ENCODE measurements at places on chromosomes 1 and 21.
A peak's percentile ranks its signal among the peaks of the same experiment; 100 is the strongest.

DNA sequence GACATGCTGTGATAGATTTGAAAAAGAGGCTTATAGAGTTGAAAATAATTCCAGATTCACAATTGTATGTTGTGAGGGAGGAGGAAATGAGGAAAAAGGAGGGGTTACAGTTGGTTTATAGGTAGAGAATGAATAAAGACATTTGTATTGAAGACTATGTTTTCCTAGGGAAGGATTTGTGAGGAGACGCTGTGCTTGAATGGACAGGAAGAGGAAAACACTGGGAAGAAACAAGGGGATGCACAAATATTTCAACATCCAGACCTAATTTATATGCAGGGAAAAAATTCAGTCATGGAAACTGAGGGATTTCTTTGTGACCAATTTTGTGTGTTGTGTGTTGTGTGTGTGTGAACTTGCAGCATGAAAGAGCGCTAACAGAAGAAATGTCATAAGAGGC lies 92.6 kb upstream of the B3GALT2 start:
- DNase-seq = no peak

GRCh38 chr1:179061360-179062282 lies 20.2 kb upstream of the TOR3A start:
- DNase-seq = no peak

- DNase-seq = no peak
These were observed 5.4 kb upstream of the PSMG1 start for GRCh38 chr21:39188521-39189139.

GRCh38 chr1:91120936-91121335 lies 99.1 kb upstream of the ZNF644 start:
- no peak for DNase-seq

DNA sequence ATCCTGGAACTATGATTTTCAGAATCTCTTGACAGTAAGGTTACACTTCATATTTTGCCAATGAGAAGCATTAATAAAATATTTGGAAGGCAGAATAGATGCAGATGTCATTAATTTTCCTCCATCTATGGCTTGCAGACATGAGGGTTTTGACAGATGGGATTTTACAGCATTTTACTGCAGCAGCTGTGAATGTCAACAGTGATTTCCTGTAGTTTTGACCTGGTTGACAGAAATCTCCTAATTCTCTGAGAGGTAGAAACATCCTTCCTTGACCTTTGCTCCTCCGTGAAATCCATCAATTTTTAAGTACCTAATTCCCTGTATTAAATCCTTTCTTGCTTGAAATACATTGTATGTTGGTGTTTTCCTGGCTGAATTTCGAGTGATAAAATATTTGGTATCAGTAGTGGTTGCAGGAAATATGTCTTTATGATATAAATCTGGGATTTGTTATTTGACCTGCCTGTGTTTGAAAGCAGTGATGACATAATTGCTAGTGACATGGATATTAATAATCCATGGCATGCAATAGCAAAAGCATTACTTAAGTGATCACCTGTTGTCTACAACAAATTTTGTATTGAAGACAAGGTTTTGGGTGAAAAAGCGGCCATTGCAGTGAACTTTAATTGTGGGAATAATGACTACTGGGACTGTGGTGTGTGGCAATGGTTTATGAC lies 73.9 kb downstream of the HLX start:
- DNase-seq = no peak

DNA sequence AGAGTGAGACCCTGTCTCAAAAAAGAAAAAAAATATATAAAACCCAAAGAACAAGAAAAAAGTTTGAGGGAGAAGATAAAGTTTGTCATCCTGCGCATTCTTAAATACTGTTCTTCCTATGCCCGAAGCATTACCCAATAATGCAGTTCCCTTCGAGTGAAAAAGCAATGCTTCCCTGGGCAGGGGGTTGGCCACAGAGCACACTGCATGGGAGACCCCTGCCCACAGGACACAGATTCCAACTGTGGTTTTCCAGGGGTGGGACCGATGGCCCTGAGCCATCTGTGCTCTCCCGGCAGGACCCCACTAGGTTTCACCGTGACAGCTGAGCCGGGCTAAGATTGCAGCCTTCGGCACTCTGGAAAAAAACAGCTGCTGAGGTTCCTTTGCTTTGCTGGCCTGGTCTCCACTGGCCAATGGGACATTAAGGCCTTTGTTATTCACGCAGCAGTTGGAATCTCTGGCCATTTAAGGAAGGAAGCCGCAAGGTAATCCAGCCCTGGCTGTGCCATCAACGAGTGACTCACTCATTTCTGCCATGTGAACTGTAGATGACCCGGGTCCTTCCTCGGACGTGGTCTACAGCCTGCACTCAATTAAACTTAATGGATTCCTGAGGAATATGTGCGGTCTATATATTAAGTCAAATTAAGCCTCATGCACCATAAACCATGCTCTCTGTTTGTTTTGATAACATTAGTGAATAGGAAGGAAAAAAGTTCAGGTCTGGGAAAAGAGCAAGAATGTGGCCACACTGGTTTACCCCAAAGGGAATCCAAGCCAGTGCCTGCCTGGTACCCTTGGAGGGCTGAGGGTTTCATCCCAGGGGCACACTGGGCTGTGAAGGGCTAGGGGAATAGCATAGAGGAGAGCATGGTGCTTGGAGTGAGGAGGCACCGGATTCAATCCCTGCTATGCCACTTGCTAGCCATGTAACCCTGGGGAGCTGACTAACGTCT lies 163.2 kb downstream of the ZBTB18 start:
- DNase-seq = peak; percentile 92

DNA sequence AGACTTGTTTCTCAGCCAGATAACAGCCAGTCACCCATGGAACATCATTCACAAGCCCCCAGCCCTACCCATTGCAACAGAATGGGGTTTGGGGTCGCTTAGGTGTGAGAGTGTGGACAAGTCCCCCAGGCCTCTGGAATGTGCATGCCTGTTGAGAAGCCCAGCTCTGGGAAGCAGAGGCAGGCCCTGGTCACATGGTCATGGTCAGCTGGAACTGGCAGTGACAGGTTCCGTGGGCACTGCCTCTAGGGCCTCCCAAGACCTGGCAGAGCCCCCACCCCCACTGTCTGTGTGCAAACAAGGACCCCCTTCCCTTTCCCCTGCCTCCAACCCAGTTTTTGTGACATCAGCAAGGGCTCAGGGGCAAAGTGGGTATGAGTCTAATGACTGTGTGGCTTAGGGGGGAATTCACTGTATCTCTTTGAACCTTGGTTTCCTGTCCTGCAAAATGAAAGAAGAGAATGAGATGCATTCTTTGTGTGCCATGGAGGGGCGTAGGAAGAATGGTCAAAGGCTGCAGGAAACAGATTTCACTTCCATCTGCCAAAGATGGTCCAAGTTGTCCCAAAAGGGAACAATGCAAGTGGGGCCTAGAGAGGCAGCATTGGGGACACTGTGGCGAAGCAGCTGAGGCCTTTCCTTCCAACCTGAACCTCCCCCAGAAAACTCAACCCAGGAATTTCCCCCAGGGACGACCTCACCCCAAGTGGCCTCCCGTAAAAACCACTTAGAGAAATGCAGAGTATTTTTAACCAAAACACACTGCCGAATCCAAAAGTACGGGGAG lies 34.7 kb upstream of the SELENON start:
- no peak for DNase-seq

- peak; percentile 44 for DNase-seq
These were observed 607 bp upstream of the LGR6 start for GRCh38 chr1:202192770-202193613.

- DNase-seq = peak; percentile 3
These were observed 63.0 kb downstream of the MEGF6 start for GRCh38 chr1:3548156-3548893.

- DNase-seq = peak; percentile 79
These were observed 61.9 kb downstream of the DNTTIP2 start for GRCh38 chr1:93816970-93817678.

DNA sequence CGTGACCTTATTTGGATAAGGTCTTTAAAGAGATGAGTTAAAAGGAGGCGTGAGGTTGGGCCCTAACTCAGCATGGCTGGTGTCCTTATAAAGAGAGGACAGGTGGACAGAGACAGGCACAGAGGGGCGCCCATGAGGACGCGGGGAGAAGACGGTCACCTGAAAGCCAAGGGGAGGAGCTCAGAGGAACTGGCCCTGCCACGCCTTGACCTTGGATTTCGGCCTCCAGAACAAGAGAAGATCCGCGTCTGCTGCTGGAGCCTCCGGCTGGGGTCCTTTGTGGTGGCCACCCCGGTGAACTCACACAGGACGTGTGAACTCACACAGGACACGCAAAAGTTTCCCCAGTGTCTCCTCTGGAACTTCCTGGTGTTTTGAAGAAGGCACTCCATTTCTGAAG lies 122.7 kb downstream of the SIK1 start:
- DNase-seq = no peak

GRCh38 chr1:208264469-208265121 lies 20.4 kb upstream of the PLXNA2 start:
- peak; percentile 44 for DNase-seq

DNA sequence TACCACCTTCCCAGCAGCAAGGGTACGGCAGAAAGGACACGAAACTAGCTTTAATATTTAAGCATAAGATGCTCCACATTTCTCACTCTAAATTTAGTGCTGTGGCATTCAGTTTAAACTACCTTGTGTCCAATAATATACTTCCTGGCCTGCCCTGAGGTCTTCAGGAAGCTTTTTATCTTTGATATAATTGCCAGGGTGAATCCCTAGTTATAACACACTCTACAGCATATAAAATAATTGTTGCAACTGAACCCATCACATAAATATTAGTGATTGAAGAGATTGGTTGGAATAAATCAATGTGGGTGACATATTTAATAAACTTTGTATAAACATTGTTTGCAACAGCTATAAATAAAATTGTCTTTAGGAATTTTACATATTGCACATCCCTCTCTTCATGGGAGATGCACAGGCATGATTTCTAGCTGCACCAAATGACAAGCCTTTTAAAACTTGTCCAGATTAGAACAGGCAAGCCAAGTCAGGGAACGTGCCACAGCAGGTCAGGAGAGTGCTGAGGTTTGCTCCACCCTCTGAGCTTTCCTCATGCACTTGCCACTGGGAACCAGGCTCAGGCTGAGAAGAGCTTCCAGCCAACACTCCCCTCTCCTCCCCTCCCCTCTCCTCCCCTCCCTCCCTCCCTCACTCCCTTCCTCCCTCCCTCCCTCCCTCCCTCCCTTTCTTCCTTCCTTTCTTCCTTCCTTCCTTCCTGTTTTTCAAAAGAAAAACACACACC lies 623.2 kb upstream of the PKN2 start:
- no peak for DNase-seq

All from fibroblast of mammary gland (primary cell).